ENCODE measurements at places on chromosomes 7 and 10.
A peak's percentile ranks its signal among the peaks of the same experiment; 100 is the strongest.

- no peak for DNase-seq
Measured at GRCh38 chr7:113394856-113395255, 276.5 kb upstream of the SMIM30 start.

DNA sequence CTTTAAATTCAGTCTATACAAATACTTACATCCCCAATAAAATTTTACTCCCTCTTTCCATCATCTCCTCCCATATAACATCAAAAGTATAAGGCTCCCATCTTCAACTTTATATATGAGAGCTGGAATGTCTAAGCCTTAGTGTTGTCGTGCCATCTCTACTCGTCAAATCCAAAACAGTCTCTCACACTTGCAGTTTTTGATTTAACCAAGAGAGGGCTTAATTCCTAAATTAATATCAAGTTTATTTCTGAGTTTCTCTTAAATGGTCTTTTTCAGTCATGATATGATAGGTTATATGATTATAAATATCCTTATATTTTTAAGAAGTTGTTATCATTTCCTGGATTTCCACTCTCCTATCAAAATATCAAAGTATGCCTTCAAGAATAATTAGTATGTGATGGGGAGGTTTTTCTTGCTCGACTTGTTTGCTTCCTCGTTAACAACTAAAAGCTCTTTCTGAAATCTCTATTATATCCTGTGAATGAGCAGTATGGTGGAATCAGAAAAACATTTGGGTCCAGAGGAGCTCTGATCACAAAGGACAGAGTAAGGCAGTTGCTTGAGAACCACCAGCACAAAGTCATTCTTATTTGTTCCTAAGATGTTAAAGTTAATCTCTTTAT, 12.5 kb upstream of the LIPK start:
- DNase-seq, result no peak

GRCh38 chr10:66654861-66655260, 271.0 kb upstream of the LRRTM3 start:
- no peak for DNase-seq

- DNase-seq, result no peak
Measured at GRCh38 chr10:112295853-112296830, 12.9 kb downstream of the TECTB start.

DNA sequence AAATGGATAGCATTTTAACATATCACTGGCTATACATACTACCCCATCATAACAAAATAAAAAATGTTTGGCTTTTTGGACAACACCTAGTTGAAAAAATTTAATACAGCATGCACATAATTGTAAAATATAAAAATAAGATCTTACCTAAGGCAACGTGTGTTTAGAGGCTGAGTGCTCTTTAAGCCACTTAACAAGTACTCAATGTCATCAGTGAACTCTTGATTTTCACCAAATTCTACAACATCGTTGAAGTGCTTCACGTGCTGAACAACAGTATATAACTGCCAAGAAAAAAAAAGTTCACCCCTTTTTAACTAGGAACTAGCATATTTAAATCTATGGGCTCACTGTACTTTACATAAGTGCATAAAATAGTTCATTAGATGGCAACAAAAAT, 49.5 kb downstream of the WAPL start:
- no peak for DNase-seq

DNA sequence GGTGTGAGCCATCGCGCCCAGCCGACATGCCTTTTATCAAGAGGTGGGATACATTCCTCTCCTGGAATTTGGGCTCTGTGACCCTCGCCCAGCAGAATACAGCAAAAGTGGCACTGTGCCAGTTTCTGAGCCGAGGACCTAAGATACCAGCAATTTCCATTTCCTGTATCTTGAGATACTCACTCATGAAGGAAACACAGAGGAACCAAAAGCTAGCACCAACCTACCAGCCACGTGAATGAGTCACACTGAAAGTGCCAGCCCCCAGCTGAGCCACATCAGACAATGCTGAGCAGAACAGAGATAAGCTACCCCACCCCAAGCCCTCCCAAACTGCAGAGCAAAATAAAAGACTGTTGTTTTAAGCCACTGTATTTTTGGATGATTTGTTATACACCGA, 56.3 kb downstream of the CACUL1 start:
- DNase-seq, result no peak

DNA sequence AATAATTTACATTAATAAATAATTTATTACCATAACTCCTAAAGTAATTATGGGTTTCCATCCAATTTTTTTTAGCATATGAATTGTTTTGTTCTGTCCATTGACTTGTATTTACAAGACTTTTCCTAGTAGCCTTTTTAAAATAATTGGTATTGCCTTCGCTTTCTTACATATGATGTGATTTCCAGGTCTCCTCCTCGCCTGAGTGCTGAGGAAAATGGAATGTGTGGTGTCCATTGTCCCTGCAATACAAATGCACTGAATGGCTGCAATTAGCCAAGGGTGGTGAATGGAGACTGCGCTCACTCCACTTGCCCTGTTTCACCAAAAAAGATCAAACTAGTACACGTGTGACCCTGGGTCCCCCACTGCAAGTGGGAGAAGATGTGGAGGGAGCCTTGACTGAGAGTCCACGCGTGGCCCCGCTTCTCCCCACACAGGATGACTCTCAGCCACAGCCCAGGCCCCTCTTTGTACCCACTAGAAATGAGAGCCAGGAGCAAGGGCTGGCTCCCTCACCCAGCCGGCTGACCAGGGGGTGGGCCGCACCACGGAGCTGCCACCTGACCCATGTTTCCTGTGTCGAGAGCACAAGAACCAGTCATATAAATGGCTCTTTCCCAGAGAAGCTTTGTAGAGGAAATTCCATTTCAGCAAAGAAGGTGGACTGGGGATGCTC, 52.6 kb downstream of the FAM53B start:
- no peak for DNase-seq

DNA sequence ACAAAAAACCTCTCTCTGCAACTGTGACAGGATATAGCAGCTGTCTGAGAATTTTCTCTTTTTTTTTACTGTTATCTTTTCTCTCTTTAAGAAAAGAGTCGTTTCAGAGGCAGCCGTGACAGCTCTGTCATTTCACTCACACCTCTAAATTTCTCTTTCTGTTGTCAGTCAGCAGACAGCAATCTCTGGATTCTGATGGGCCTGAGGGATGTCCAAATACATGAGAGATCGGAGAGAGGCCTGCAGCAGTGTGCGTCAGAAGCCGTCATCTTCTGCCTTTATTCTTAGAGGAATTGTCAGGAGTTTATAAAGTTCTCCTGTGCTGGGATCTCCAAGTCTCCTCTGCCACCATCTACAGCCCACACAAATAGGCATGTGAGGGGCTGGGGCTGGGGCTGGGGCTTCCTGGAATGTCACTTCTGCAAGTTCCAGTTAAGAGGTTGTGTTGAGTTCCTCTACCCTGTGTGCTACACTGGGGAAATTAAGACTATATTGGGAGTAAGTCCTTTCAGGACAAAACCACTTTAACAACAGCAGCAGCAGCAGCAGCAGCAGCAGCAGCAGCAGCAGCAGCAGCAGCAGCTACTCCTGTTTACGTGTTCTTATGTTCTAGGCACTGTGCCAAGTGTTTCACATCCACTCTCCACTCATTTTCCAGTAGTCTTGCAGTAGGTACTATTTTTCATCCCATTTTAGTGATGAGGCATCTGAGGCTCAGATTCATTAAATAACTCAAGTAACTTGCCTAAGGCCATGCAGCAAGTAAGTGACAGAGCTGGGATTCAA, 541.3 kb downstream of the LRMDA start:
- DNase-seq, result peak; percentile 18

DNA sequence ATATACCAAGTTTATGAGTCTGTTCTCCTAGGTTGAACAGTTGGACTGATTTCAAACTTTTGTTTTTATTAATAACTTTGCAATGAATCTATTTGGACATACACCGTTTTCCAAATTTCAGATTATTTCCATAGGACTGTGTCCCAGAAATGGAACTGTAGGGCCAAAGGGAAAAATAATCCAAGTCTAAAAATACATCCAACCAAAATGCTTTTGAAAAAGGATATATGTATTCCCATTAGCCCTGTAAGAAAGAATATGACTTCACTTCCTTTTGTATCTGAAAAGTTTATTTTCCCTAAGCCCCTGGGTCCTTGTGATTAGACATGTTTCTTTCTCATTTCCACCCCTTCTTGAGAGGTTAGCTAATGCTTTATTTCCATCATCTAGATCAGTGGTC, 434.2 kb upstream of the MKI67 start:
- no peak for DNase-seq

DNA sequence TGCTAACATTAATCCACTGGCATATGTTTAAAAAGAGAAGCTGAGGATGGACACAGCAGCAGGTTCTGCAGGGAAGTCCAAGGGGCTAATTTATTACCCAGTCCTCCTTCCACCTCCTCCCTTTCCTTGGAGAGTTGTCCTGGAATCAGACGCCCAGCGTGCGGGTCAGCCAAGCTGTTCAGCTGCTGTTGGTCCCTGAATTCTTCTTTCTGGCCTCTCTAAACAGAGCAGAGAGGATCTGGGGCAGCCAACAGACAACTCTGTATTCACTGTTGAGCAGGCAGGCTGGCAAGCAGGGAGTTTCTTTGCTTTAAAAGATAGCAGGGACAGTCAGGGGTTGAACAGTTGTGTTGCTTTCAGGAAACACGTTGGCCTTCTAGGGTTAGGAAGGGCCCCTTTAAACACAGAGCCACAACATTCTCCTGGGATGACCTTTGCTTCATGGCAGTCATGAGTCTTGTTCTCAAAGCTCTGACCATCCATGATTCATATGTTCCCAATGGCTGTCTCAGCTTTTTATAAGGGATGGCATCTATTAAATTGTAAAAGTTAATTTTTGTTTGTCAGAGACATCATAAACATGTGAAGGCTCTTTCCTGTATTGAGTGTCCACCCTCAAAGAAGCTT, 217.0 kb downstream of the CREB5 start:
- DNase-seq, result no peak

- DNase-seq, result no peak
Measured at GRCh38 chr10:125064681-125065492, 95.5 kb downstream of the CTBP2 start.

DNA sequence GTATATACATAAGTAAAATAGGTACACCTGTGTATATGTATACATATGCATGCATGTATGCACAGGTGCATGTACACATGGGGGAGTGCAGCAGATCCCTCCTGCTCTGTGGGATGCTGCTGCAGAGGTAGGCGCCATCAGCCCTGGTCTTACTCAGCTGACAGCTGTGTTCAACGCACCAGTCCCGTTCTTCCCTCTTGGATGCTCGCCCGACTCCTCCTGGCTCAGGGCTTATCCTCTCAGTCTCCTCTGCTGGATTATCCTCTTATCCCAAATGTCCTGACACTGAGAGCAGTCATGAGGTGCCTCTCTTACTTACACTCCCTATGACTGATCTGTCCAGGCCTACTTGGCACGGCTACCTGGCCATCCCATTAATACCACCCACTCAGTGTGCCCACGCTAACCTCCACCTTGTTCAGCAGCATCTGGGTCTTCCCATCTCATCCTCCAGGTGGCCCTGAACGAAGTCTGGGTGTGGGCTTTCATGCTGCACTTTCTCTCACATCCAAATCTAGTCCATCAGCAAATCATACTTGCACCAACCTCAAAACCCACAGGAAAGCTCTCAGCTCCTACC, 357.1 kb downstream of the TCERG1L start:
- no peak for DNase-seq

- DNase-seq, result no peak
Measured at GRCh38 chr7:50502947-50503346, 52.8 kb upstream of the FIGNL1 start.

DNA sequence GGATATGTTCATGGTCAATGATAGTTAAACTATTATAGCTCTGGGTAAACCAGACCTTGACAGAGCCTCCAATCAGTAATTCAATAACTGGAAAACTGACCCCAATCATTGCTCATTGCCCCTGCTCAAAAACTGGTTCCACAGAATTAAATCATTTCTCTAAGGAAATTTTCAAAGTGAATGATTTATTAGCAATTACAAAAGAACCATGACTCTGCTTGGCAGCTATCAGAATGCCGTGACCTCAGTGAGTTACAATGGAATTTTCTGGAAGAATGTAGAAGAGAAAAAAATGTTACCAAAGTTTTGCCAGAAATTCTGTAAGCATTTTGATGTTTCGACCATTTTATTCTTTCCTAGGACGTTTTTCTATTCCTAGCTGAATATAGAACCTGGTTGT, 106.8 kb upstream of the APBB1IP start:
- no peak for DNase-seq

GRCh38 chr10:91683975-91684374, 51.1 kb upstream of the PPP1R3C start:
- no peak for DNase-seq

- peak; percentile 17 for DNase-seq
Measured at GRCh38 chr10:76086761-76087639, 655.6 kb downstream of the LRMDA start.

DNA sequence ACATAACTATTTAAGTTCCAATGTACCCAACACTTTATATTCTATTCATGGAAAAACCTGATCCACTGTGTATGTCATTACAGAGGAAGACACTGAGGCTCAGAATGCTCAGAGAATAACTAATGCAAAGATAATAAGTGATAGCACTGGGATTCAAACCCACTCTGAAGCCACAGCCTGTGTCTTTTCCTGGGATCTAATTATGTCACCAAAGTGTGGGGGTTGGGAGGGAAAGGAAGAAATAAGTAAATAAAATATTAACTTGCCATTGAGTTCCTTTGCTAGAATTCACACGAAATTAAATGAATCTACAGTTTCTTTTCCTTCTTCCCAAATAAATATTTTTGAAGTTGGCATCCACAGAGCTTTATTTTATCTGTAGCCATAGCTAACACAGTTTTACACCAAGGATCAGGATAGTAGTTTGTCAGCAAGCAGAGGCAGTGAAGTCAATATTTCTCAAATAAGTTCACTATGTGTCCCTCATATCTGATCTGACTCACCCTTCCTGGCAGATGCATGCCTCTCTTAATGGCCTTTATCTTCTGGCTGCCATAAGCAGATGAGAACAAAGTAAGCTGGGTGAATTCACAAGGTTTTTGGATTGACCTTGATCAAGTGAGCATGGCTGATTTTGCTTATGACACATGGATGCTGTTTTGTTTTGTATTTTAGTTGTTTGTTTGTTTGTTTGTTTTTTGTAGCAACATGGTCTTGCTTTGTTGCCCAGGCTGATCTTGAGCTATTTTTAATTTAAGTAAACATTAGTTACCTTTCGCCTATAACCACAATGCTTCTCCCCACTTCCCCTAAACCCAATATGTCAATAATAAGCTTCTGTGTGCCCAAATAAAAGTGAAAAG, 6.3 kb downstream of the RAPGEF5 start:
- DNase-seq, result no peak

DNA sequence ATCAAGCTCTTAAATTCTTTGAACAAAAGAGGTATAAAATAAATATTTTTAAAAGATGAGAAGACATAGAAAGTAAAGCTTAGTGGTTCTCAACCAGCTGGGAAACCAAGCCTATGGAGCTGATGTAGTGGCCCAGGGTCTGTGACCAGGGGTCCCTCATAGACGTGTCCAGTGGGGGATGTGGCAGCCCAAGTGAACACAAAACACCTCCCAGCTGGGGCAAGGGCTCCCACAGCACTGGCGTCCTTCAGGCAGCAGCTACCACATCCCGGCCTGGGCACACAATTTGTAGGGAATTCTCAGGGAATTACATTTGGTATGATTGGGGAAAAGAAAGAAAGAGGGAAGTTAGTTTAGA, 17.8 kb upstream of the CCDC71L start:
- no peak for DNase-seq

Data from NCI-H1105 (cell line).